Stimulated activated CD4-positive, alpha-beta T cell treated with anti-CD3 and anti-CD28 coated beads, Interleukin-12 subunit alpha, Interleukin-12 subunit beta, amount 100 ng/mL, for 48 hours (primary cell): ENCODE measurements at places on chromosomes 6 and 20.

GRCh38 chr20:58417438-58417837, 28.4 kb downstream of the VAPB start:
- DNase-seq: no peak

DNA sequence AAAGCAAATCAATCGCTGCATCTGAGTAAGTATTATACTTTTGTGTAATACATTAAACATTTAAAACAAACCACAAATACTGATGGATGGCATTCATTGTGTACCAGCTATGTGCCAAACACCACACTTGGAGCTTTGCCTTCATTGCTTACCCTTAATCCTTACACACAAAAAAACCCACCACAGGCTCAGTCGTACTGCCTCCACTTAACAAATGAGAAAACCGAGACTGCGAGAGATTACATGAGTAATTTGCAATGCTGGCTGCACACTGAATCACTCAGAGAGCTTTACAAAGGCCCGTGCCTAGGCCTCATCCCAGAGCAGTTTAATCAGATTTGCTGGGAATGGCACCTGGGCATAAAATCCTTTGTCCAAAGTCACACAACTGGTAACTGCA, 130.5 kb downstream of the EDN1 start:
- no peak for DNase-seq

- DNase-seq: no peak
These were observed 76.0 kb upstream of the CD93 start for GRCh38 chr20:23161968-23162696.

DNA sequence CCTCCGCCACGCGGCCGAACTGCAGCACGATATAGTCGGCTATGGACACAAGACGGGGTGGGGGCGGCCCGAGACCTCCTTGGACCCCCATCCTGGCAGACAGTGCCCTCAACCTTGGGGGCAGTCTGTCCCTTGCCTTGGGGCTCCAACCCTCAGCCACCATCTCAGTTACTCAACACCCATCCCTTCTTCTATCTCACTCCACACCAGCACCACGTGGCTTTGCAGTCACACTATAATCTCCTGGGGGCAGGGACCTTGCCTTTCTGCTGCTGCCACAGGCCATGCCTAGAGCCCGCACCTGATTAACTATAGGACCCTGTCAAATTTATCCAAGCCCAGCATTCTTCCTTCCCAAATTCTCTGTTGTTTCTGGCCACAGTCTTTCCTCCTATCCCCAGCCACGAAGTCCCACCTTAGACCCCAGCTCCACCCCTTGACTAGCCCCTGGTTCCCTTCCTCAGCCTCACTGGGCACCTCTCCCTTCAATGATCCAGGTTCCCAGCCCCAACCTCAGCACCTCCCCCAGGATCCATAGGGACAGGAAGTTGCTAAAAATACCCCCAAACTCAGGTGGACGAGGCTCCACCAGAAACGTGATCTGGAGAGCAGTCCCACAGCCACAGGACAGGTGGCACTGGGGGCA, 1.7 kb upstream of the TEAD3 start:
- DNase-seq: no peak

DNA sequence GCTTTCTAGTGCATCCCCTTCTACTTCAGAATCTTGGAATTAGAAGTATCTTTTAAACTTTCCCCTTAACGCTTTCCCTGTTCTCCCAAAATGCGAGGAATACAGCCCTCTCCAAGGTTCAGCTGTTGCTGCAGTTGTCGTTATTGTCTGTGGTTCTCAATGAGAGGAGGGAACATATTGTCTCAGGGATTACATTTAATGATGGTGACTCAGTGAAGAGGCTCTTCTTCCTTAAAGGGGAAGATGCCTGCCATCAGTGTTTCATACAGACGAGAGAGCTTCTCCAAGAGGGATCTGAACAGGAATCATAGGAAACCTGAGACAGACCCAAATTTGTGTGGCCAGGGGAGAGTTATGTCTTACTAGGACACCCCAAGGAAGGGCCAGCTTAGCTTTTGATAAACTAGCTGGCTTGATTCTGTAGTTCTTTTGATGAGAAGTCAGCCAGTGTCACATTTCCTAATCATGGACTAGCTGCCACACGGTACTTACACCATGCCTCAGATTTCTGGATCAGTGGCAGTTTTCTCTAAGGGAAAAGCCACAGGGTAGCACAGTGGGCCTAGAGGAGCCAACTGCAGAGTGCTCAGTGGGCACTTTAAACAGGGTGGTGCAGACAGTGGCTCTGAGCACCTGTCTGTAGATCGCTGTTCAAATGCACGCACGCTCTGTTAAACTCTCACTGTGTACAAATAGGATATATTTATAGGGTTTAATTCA, 59.7 kb upstream of the TMEM181 start:
- no peak for DNase-seq

GRCh38 chr6:121694801-121695251, 259.4 kb downstream of the GJA1 start:
- DNase-seq: no peak

DNA sequence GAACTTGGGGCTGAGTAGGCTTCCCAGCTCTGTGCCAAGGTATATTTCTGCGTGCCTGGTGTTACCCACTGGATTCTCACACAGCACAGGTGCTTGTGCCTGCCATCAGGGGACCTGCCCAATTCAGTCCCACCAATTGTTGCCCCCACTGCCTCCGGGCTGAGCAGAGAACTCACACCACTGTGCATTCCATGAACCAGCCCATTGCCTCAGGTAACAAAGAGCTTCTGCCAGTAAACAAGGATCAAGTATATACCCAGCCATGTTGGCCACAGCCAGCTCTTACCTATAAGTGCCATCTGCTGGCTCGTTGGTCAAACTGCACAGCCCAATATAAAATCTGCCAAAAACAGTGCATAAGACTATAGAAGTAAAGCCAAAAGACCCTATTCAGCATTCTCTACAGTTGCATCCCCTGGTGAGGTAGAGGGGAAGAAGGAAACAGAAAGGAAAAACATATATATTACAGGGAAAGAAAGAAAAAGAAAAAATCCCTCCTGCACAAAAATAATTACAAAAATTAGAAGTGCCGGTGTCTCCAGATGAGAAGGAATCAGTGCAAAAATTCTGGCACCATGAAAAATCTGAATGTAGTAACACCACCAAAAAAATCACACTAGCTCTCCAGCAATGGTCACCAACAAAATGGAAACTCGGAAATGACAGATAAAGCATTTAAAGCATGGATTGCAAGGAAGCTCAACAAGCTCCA, 241.4 kb downstream of the IBTK start:
- DNase-seq: no peak

- DNase-seq: no peak
These were observed 329.8 kb upstream of the SOX4 start for GRCh38 chr6:21263531-21264287.

GRCh38 chr6:111834356-111834755, 38.9 kb downstream of the FYN start:
- DNase-seq: no peak
